ENCODE measurements at places on chromosomes 12 and 14.
A peak's percentile ranks its signal among the peaks of the same experiment; 100 is the strongest.

GRCh38 chr12:93348575-93349435 lies 28.9 kb upstream of the NUDT4 start:
- DNase-seq: no peak

- no peak for DNase-seq
Observed at GRCh38 chr12:110636516-110636915, 22.6 kb downstream of the TCTN1 start.

- DNase-seq: no peak
Observed at GRCh38 chr14:91466192-91466591, 43.9 kb downstream of the PPP4R3A start.

DNA sequence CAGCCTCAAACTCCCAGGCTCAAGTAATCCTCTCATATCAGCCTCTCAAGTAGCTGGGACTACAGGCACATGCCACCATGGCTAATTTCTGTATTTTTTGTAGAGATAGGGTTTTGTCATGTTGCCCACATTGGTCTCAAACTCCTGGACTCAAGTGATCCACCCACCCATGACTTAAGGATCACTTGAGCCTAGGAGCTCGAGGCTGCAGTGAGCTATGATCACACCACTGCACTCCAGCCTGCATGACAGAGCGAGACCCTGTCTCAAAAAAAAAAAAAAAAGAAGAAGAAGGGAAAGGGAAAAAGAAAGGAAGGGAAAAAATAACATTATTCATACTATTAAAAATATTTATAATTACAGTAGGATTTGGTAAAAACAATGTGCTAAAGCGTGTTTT lies 19.2 kb downstream of the EPS8 start:
- DNase-seq: no peak

- DNase-seq: no peak
Observed at GRCh38 chr12:4273273-4273651, 300 bp upstream of the CCND2 start.

- no peak for DNase-seq
Observed at GRCh38 chr14:99726538-99727095, 42.5 kb downstream of the CYP46A1 start.

DNA sequence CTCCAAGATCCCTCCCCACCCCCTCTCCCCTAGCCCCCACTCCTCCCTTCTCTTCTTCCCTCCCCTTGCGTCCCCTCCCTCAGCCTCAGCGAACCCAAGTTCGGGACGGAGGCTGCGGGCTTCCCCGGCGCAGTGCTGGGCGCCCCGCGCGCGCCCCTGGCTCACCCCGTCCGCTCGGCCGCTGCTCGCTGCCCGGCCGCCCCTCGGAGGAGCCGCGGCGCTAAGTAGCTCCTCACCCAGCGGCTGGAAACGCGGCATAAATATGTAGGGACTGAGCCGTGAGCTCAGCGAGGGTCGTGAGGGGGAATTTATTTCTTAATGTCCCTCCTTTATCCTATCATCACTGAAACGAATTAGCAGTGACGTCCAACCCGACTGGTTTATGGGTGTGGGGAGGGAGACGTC lies at the start of gene NOS1:
TSS of gene NOS1 (minus strand) at position 280 of the 405 bp plus-strand sequence. CDS start 30,557 bp downstream, outside the sequence.
- no peak for DNase-seq

GRCh38 chr14:77902811-77903210 lies 102.9 kb downstream of the ADCK1 start:
- no peak for DNase-seq

GRCh38 chr12:120529641-120530417 lies 871 bp upstream of the COQ5 start:
- peak; percentile 32 for DNase-seq

GRCh38 chr12:22609501-22609900 lies 15.5 kb upstream of the ETNK1 start:
- DNase-seq: no peak

DNA sequence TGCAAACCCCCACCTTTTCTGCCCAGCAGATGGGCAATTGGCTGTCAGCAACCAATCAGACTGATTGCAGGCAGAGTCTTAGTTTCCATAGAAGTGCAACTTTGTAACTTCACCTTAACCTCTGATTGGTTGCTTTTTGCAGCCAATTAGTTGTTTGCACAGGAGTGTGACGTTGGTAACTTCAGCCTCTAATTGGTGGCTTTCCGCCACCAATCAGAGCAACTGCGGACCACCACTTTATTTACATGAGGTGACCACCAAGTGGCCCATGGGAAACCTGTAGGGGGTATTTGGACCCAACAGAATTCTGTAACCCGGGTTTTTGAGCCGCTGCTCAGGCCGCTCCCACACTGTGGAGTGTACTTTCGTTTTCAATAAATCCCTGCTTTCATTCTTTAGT lies 32.3 kb downstream of the CDKN1B start:
- DNase-seq: no peak

- no peak for DNase-seq
Observed at GRCh38 chr14:84085493-84085892, 1444.5 kb upstream of the FLRT2 start.

DNA sequence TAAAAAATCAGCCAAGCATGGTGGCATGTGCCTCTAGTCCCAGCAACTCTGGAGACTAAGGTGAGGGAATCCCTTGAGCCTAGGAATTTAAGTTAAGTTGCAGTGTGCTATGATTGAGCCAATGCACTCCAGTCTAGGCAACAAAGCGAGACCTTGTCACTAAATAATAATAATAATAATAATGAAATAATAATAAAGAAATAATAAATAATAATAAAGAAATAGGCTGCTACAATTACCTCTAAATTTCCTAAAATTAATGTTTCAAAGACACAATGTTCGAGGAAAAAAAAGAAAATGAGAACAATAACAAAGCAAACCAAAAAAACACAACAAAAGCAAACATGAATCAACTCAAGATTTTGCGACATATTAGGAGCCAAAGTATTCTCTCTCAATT lies 29.7 kb downstream of the RALGAPA1 start:
- DNase-seq: no peak

DNA sequence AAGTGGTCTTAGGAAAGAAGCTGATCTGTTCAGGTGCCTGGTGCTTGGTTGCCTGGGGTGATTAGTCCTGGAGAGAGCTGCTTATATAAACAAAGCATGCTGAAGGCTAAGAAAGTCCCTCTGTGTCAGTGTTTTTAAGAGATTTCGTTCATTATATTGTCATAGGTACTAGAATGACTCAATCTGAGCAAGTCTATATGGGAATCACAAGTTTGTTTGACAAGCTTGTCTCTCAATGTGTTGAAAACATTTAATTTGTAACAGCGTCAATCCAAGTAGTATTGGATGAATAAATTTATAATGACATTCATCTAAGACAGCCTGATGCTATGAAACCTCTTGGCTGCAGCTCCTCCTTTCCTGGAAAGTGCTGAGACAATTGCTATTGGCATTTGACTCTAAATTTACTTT lies 256.3 kb downstream of the TMTC2 start:
- DNase-seq: no peak

DNA sequence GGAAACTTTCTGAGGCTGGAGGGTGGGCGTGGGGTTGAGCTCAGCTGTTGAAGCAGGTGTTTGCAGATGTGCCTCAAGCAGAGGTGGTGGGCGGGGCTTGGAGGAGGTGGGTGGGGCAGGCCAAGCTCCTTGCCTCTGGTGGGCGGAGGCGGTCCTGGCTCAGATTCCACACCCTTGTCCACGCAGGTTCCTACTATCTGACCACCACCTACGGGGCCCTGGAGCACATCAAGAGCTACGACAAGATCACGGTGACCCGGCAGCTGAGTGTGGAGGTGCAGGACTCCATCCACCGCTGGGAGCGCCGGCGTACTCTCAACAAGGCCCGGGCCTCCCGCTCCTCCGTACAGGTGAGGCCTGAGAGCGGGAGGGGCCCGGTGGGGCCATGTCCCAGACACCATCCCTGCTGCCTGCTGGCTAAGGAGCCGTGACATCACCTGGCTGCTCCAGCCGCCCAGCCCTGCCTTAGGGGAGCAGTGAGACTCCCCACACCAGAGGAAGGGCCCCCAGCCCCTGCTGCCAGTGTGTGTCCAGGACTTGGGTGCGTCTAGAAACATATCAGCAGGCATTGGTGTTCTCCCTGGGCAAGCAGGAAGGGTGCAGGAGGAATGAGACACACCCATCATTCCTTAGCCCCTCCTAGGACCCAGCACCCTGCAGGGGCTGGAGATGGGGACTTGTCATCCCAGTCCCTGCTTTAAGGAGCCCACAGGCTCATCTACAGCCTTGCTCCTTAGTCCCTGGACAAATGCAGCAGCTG lies 63.4 kb downstream of the LGMN start:
- DNase-seq: no peak

DNA sequence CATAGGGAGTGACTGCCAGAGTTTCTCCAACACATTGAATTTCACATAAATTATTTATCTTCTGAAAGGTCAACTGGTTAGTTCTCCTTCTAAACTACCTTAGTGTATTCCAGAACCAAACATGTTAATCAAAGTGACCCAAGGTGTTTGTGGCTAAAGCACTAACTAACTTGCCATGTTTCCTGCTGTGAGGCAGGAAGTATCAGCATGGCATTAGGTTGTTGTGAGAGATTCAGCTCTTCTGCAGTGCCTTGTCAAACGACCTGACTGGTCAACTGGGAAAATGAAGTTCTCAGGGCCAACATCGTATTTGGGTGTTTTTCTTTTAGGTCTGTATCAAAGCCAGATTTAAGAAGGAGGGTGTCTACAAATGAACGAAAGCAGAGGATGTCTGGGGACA lies 448.1 kb downstream of the APAF1 start:
- no peak for DNase-seq

DNA sequence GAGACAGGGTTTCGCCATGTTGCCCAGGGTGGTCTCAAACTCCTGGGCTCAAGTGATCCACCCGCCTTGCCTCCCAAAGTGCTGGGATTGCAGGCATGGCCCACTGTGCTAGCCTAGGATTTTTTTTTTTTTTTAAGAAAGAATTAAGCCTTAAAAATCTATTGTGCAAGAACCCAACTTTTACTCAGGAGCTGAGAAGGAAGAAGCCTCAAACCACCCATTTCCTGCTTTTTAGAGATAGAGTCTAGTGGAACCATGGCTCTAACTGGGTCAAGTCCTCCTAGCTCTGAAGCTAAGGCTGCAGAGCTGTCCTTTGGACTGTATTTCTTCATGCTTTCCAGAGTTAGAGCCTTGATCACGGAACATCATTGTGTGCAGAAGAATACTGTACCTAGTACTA lies 1.3 kb upstream of the TSFM start:
- DNase-seq: no peak

- no peak for DNase-seq
Observed at GRCh38 chr12:47822401-47822800, 2.7 kb upstream of the HDAC7 start.

DNA sequence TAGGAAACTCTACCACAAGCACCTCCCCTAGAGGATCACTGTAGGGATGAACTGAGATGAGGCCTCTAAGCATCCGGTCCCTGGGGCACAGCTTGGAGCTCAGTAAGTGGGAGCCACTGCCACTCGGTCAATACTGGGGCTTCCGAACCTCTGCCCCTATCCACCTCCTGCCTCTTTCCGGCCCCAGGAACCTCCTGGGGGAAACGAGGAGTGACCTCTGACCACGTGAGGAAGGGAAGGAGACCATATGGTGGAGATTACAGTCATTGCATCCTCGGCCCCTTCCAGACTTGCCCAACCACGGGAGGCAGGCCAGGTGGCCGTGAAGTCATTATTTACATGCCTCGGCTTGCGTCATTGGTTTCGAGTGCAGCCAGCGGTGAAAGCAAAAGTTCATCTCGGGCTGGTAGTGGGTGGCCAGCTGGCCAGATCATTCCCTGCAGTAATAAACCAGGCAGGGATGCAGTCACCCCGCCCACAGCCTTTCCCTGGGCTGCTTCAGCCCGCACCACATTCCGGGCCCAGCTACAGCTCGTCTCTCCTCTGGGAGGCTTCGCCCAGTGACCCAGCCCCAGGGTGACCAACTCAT lies 65.4 kb downstream of the C14orf132 start:
- no peak for DNase-seq

DNA sequence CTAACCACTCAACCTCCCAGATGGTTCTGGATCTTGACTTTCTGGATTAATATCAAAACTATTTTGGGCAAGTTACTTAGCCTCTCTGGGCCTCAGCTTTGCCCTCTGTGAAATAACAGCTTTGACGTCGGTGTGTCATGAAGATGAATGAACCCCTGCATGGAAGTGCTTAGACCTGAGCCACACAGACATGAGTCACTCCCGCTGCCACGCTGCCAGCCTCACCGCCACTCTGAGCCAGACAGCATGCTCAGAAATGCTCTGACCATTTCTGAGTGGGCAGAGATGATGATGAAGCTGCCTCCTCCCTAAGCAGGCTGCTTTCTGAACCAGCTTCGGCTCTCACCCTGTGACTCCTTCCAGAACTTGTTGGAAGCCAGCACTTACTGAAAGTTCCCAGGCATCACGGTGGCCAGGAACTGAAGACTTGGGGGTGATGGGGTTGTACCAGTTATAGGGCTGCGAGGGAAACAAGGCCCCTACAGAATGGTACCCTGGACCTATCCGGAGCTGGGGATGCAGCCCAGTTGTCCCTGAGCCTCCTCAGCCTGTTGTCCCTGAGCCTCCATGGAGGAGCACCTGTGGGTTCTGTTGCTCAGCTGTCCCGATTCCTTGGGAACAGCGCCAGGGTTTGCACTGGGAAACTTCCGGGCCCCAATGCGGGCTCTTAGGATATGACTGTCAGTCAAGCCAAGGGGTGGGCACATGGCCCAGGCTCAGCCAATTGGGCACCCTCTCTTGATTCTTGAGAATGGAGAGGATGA lies 2.0 kb upstream of the CCDC197 start:
- no peak for DNase-seq

GRCh38 chr14:77485901-77486678 lies 12.5 kb downstream of the ISM2 start:
- no peak for DNase-seq

DNA sequence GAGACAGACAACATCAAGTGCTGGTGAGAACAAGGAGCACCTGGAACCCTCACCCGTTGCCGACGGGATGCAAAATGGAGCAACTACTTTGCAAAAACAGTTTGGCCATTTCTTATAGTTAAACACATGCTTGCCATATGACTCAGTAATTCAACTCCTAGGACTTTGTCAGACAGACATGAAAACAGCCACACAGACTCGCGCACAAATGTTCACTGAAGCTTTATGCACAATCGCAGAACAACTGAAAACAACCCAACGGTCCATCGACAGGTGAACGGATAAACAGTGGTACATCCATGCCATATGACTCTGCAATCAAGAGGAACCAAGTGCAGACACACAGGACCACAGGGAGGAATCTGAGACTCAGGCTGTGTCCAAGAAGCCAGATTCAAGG lies 30.8 kb downstream of the NCOR2 start:
- no peak for DNase-seq

DNA sequence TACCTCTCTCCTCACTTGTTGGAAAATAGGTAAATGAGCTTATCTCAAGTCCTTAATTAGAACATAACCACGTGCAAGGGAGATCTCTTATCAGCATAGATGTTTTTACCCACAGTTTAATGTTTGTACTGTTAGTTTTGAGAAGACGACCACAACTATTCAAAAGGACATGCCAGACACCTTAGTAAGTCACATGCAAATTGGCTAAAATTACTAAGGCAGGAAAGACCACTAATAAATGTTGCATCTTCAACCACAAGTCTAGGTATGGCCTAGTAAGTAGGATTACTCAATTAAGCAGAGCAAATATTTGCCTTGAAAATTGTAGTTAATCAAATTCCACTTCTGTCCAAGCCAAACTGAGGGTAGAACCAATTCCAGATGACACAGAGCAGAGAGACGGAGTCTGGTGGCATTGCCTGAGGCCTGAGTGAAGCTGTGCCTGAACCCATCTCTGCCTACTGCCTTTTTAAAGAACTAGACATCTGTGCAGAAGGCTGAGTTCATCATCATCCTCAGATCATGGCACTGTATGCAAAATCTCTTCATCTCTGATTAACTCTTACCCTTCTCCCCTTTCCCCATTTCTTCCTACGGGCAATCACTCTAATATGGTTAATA lies 29.7 kb upstream of the CHST11 start:
- no peak for DNase-seq

GRCh38 chr12:113826805-113827538 lies 139.2 kb downstream of the RBM19 start:
- DNase-seq: no peak
